Brain pericyte (primary cell): ENCODE measurements at places on chromosomes 3 and 15.
A peak's percentile ranks its signal among the peaks of the same experiment; 100 is the strongest.

- no peak for DNase-seq
These were observed 457.8 kb upstream of the ZNF717 start for GRCh38 chr3:76242886-76243753.

DNA sequence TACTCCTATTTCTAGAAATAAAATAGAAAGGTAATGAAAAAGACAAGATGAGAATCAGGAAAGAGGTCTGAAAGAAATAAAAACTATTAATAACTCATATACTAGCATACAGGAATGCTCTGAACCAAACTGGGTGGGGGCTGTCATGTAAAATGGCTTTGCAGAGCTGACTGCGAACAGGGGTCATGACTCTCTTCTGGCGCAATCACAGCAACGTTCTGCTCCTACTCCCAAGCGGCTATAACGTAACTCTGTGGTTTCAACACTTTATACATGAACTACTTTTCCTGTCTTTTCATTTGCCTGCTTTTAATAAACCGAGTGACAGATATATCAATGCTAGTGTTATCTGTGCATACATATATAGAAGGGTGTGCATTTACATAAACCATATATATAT is 116.7 kb downstream of the DLG1 start:
- peak; percentile 18 for DNase-seq

DNA sequence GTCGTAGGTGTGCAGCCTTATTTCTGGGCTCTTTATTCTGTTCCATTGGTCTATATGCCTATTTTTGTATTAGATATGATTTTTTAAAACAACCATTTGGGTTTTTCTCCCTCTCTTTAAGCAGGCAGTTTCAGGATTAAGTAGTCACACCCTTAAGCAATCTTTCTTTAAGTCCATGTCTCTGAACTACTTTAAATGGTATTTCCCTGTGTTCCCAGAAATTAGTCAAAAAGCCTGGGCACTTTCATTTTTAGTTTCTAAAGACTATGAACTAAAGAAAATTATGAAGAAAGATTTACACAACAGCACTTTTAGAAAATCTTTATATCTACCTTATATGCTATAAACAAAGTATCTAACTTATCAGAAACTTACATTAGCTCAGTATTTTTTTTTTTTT is 110.3 kb downstream of the FAIM start:
- no peak for DNase-seq

DNA sequence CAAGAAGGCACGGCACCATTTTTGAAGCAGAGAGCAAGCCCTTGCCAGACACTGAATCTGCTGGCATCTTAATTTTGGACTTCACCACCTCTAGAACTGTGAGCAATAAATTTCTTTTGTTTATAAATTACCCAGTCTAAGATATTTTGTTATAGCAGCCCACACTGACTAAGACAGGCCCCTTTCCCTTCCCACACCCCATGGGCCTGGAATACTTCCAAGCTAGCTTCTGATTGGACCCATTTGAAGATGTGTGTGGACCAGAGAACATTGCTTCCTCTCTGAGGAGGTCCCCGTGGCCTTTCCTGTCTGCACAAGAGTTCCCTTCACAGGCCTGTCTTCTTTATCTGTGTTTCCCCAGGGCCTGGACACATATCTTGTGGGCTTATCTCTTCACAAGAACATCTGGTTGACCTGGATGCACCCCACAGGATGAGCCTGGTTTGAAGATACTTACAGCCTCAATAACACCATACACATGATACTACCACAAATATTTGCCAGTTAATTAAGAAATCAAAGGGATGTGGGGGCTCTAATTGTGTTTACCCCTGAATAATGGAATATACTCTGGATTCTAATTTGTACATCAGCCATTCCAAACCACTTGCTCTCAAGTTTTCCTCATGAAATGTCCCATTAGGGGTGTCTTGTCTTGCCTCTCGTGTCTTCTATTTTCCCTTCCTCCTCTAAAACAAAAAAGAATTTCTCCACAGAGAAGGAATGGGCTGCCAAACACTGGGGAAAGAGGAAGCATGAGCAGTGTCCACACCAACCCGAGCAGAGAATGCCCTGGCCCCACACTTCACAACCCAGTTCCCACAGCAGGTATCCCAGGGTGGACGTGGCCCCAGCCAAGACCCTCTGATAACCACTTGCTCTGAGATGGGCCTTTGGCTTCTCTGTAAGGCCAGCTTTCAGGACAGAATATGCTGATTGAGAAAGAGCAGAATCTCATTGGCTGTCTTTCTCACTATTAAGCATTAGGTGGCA is 42.5 kb downstream of the GLB1 start:
- no peak for DNase-seq

- DNase-seq = peak; percentile 82
These were observed 1.9 kb downstream of the TBC1D2B start for GRCh38 chr15:78075490-78076230.

DNA sequence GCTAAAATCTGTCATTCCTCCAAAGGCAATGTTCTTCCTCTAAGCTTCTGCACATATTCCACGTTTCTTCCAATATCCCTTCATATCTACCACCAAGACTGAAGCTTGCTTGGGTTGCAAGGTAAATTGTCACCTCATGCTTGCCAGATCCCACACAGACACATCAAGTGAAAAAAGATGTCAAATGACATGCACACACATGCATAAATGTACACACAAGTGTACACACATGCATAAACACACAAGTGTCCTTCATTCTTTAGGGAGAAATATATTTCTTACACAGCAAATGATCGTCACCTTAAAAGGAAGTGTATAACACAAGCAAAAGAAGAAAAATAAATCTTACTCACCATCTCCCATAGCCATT is 59.4 kb downstream of the CLASP2 start:
- DNase-seq = peak; percentile 34

DNA sequence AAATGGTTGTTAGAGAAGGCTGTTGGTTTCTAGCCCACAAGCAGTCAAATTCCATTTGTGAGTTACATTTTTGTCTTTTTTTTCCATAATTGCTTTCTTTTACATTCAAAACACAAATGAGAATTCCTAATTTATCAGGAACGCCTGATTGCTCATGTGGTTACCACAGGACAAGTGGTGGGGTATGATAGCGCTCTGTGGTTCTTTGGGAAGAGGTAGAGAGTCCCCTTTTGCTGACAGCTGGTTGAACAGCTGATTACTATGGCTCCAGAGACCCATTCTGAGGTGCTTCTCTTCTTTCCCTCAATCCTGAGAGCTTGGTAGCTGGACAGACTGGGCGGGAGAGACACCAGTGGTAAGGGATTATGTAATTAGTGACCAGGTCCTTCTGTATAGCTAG is 24.4 kb downstream of the CNOT10 start:
- DNase-seq = no peak

GRCh38 chr3:146065573-146066006 is 95.4 kb downstream of the PLOD2 start:
- peak; percentile 45 for DNase-seq

DNA sequence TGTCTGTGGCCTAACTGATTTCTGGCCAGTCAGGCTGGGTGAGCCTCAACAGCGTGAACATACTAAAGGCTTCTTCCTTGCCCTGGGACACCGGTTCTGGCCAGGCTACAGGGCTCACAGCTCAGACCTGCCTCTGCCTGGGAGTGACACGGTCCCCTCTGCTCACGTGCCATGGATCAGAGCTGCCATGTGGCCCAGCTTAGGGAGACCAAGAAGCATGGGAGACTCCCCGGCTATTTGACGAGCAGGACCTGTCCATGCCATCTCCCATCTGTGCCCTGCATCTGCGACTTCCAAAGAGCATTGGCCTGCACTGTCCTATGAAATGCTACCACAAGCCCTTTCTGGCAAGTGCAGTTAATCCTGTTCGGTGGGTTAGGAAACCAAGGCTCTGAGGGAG is 57.4 kb downstream of the APBA2 start:
- no peak for DNase-seq

DNA sequence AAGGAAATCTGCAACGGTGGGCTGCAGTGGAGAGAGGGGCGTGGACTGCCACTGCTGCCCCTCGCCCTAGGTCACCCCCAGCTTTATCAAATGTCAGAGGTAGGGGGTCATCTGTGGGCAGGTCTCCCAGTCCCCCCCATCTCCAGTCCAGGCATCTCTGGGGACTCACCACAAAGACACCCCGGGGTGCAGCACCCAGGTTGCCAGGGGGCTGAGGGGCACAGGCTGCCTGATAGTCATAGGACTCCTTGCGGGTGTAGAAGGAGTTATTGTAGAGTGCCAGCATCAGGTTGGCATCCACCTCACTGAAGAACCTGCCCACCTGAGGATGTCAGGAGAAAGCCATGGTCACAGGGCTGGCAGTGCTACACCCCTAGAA is 6.5 kb upstream of the TMEM115 start:
- no peak for DNase-seq

GRCh38 chr3:183782576-183783276 is 42.7 kb downstream of the MAP6D1 start:
- no peak for DNase-seq

DNA sequence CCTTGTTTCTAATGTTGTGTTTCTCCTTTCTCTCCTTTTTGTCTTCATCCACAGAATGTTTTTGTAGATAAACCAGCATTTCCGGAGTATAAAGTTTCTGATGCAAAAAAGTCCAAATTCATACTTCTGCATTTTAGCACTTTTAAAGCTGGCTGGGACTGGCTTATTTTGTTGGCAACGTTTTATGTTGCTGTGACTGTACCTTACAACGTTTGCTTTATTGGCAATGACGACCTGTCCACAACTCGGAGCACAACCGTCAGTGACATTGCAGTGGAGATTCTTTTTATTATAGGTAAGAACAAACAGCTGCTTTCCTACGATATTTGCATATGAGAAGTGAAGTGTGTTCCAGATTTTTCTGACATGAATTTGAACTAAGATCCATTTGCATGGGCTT is 199.4 kb downstream of the KCNH8 start:
- DNase-seq = no peak

- DNase-seq = no peak
These were observed 1.1 kb upstream of the EIF2B5 start for GRCh38 chr3:184133840-184134745.

GRCh38 chr3:94522488-94522887 is 459.6 kb downstream of the NSUN3 start:
- no peak for DNase-seq

DNA sequence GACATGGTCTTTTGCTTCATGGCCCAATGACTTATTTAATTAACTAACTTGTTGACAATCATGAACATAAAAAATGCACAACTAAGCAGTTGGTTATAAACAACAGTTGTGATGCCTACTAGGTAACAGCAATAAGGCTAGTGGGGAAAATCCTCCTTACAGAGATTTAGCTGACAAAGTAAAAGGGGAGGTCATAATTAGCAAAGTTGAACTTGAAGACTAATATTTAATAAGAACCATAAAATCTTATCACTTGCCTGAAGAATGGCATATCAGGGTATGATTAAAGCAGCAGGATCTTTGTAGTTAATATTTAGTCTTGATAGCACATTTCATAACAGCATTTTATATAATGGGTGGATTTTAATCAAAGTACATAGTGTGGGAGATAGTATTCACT is 84.2 kb downstream of the MME start:
- DNase-seq = no peak

DNA sequence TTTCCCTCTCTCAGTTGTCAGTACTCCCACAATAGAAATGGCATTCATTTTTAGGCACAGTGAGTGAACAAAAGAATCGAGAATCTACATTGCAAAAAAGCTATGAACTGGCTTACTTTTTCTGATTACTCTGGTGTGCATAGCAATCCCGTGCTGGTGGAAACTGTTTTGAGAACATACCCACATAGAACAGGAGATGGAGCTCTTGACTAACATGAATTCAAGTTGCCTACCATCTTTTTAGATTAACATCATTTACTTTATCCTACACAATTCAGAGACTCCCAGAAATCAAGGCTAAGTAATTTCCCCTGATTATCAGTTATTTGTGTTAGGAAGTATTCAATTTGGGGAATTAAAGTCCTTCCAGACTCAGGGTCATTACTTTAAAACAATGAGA is 326.6 kb downstream of the ARPP21 start:
- peak; percentile 12 for DNase-seq

GRCh38 chr15:65401611-65402240 is 21.0 kb downstream of the IGDCC4 start:
- DNase-seq = no peak
